ENCODE measurements at places on chromosomes 7 and 10.

GRCh38 chr10:101770331-101771215 lies 5.3 kb downstream of the FGF8 start:
- no peak for DNase-seq

- no peak for DNase-seq
Observed at GRCh38 chr10:71025535-71025934, 137.2 kb upstream of the PCBD1 start.

GRCh38 chr10:17585016-17585415 lies 32.2 kb downstream of the HACD1 start:
- DNase-seq: no peak

- no peak for DNase-seq
Observed at GRCh38 chr10:36129051-36129450, 487.0 kb upstream of the FZD8 start.

DNA sequence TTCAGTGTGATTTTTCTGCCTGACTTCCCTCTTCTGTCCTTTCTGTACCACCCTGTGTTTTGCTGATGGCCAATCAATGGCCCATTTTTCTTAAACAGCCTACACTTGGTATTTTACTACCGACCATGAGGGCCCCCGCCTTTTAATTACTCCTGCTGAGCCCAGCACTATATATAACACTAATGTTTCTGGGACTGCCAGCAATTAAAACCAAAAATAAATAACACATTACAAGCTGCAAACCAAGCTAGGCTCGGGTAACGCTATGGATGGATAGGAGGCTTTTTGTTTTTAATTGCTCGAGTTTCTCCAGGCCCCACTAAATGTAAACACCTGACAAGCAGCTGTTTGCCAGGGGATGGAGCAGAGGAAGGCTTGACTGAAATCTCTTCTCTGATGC lies 915.4 kb upstream of the AUTS2 start:
- no peak for DNase-seq
